ENCODE measurements at places on chromosomes 3 and 15.

GRCh38 chr3:32313723-32314473 lies 75.4 kb downstream of the CMTM8 start:
- DNase-seq: no peak

DNA sequence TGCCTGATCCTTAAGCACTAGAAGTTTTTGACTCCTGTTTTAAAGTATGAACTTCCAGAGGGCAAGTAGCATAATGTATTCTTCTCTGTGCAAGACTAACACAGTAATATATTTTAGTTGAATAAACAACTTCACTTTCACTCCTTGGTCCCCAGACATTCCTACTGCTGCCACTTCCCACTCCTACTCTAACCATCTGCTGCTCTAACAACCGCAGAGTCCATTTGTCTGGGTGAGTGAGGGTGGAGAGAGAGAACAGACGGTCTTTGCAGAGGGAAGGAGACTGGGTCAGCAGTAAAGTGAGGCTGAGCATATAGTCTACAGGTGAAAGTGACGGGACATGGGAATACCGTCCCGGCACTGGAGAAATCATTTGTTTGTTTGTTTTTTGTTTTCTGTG lies 301.0 kb upstream of the SLCO3A1 start:
- DNase-seq: no peak

DNA sequence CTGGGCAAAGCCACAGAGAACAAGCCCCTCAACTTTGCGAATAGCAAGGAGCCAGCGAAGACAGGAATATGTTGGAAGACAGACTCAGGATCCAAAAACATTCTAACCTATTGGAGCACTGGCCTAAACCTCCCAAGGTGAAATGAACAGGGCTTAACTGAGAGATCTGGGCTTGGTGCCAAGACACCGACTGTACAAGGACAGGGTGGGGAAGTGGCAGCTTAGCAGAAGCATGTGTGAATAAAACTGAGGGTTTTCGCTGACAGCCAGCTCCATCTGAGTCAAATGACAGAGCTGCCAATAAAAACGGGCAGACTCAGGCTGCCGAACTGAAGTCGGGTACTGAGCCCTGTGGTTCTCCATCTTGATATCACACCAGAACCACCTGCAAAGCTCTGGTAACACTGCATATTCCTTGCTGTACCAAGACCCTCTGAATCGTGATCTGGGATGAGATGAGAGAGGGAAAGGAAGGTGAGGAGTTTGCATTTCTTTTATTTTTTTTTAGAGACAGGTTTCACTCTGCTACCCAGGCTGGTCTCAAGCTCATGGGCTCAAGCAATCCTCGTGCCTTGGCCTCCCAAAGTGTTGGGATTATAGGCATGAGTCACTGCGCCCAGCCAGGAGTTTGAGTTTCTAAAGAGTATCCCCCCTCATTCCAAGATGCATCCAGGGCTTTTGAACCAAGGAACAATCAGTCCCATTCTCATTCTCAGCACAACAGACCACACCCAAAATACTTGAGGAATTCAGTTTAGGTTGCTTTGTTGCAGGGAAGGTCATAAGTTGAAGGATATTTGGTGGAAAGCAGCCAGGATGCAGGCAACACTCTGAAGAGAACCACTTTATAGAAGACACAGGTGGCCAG lies 6.0 kb upstream of the PLCB2 start:
- no peak for DNase-seq

DNA sequence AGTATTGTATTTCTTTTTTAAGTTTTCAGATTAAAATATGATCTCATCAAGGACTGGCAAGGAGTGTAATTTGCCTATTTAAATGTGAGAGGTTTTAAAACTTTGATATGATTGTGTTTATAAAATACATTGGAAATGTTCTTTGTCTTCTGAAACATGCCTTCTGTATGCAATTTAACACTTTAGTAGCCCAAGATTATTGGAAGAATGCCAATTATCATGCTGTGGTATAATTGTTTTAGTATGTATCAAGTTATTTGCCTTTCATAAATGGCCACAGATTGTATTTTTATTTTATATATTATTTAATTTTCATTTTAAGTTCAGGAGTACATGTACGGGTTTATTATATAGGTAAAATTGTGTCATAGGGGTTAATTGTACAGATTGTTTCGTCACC lies 31.7 kb downstream of the ECT2 start:
- no peak for DNase-seq

GRCh38 chr15:91498749-91499062 lies 354.8 kb upstream of the SLCO3A1 start:
- DNase-seq: no peak

GRCh38 chr3:177777699-177778098 lies 580.4 kb upstream of the TBL1XR1 start:
- DNase-seq: no peak

DNA sequence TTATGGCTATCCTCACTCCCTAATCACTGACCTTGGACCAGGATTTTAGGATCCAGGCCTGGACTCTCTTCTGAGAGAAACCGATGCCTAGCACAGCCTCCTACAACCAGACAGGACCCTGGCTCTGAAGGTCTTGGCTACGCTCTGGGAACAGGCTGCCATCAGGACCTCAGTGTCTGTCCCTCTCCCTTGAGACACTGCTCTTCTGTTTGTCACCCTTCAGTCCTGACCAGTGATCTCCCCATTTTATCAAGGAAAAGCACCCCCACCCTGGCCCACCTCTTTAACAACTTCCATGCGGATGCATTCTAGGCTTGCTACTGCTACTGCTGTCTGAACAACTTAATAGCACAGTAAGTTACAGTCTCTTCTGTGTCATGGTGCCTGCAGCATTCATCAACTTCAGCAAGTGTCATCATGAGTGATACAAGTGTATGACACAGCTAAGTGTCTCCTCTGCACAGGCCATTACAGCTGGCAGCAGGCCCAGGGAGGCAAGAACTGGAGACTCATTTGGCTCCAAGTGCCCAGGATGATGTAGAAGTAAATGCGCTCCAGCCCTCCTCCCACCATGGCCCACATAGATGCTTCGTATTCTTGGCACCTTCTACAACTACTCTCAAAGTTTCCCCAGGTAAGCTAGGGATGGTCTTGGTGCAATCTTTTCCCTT lies 302.4 kb downstream of the EPHB1 start:
- DNase-seq: no peak

DNA sequence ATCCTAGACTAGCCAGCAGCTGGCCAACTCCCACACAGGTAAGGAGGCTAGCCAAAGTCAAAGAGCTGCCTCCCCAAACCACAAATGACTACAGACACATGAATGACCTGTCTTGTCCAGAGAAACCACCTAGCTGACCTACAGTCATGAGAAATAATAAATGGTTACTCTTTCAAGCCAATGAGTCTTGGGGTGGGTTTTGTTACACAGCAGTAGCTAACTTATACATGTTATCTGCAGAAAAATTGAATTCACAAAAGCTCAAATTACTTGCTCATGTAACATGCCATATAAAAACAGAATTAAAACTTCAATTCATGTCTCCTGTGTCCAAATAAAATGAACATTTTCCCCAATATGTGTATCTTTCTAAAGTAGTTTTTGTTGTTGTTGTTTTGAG lies 307.4 kb upstream of the NR2F2 start:
- no peak for DNase-seq

DNA sequence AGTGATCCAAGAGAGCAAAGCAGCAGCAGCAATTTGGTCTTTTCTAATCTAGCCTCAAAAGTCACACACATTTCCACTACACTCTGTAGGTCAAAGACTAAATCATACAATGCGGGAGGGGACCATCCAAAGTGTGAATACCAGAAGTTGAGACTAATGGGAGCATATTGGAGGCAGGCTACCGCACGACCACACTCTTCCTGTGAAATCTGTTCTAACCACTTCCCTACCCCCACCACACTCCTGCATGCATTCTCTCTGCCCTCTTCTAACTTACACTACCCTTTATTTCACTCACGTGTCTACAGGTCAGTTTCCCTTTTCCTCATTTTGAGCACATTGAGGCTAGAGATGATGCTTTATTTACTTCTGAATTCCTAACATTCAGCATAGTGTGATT lies 23.7 kb upstream of the PRTG start:
- no peak for DNase-seq

DNA sequence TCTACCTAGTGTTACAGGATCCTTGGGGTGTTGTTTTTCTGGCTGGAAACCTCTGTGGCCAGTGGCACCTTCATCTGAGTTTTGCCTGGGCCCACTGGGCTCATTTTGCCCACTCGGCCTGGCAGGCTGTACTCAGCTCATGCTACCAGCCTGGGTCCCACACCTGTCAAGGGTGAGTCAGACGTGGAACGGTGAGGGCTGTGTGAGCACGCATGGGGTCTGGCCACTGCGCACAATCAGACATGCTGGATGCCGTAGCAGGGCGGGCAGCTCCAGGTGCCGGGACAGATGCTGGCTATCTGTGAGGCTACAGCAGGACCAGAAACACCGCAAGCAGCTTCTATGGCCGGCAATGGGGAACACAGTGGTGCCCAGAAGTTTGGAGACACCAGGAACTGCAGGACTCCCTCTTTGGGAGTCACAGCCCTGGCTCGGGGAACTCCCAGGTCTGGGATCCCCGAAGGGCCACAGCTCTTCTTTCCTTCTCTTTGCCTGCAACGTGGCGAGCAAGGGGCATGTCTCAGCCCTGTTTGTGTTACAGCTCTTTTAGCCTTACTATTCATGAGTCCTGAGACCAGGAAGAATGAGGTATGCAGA lies 35.9 kb upstream of the DNAJC13 start:
- no peak for DNase-seq

GRCh38 chr3:31133541-31133940 lies 239.1 kb upstream of the GADL1 start:
- no peak for DNase-seq

DNA sequence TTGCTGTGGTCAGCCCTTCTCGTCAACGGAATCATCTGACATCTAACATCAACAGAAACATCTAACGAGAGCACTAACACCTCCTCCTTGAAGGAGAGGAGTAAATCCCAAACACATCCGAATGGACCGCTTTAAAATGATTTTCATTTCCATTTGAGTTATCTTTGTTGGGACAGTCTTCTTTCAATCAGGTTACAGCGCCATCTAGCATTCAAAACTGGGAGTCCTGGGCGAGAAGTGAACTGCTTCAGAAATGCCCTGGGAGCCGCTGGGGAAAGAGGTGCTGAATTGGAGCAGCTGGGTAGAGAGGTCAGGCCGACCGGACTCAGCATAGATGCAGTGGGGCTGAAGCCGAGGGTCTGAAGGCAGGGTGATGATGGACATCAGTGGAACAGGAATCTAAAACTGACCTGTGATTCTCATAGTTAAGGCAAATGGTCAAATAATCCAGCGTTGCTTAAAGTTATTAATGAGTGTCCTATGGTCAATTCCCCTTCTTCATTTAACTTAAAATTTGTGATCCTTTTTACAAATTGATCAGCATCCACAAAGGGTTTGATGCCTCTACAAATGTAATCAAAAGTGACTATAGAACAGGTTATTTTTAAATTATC lies 170.0 kb upstream of the NDN start:
- no peak for DNase-seq

DNA sequence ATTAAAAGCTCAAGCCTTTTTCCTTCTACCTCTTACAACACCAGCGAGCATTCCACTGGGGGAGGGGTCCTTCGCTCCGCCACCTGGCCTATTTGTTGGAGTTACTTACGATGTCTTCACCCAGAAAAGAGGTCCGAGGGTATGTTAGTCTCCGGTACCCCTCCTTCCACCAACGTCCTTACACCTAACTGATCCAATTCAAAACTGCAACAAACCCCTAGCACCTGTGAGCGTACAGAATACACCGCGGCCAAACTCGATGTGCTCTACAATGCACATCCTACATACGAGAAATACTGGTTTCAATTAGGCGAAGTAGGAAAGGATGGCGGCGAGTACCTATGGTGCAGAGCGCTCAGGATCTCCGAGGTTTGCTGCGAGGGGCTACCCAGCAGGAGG lies 944 bp downstream of the SLITRK3 start:
- no peak for DNase-seq

- DNase-seq: no peak
Observed at GRCh38 chr3:78178740-78179363, 1139.0 kb downstream of the ROBO2 start.

DNA sequence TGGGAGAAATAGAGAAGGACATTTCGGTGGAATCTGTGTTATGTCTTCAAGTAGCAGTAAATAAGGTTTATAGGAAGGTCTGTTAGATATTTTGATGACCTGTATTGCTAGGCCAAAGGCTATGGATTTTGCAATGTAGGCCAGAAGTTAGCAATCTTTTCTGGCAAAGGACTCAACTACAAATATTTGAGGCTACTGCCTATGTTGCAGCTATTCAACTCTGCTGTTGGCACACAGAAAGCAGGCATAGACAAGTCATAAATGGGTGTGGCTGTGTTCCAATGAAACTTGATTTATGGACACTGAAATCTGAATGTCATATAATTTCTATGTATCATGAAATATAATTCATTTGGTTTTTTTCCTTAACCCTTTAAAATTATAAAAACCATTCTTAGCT lies 438.7 kb upstream of the C2CD4B start:
- no peak for DNase-seq

DNA sequence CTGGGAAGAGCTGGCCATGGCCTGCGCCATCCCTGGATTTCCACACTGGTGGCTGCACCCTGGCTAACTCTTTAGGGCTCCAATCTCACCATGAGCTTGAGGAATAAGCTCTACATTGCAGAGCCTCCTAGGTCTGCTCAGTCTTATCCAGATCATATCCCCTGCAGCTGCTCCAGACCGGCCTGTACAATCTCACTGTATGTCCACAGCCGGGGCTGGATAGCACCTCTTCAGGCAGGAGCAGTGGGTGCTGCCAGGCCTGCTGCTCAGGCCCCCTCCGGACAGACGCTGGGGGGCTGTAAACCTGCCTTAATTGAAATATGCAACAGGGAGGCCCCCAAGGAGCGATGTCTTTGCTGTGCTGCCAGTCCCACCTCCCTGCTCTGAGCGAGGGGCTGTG lies 15.6 kb downstream of the INSYN1 start:
- no peak for DNase-seq

GRCh38 chr3:143236226-143236964 lies 116.8 kb downstream of the CHST2 start:
- no peak for DNase-seq

DNA sequence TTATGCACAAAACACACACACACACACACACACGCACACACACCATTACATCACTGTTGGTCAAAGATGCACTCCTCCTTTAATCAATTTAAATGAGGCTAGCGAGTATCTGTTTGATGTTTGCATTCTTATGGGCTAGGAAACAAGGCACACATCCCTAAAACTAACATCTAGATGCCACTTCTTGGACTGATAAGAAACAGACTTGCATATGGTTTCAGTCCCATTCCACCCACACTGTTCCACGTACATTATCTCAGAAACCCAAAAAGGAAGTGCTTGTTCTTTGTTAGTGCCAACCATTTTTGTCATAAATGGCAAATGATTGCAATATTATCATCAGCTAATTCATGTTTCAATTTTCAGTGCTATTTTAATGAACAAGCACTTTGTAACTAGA lies 69.5 kb downstream of the CCR1 start:
- DNase-seq: no peak

Measured in anterior cingulate cortex (tissue), 58 donors.